ENCODE measurements at places on chromosomes 7 and 10.

DNA sequence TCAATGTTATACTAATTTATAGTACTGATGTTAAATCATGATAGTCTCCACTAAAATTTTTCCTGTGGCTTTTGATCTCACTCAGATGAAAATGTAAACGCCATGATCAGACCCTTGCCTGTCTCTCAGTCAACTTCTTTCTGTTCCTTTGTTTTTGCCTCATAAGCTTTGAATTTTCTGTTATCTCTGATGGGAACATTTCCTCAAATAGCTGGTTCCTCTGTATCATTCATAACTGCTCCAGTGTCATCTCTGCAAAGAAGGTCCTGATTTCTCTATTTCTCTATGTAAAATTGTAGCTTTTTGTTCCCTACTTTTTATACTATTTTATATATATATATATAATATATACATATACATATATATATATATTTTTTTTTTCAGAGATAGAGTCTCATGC lies 67.5 kb downstream of the GPR141 start:
- peak; percentile 20 for DNase-seq

GRCh38 chr10:21265622-21266021 lies 259.9 kb downstream of the SKIDA1 start:
- DNase-seq = no peak

DNA sequence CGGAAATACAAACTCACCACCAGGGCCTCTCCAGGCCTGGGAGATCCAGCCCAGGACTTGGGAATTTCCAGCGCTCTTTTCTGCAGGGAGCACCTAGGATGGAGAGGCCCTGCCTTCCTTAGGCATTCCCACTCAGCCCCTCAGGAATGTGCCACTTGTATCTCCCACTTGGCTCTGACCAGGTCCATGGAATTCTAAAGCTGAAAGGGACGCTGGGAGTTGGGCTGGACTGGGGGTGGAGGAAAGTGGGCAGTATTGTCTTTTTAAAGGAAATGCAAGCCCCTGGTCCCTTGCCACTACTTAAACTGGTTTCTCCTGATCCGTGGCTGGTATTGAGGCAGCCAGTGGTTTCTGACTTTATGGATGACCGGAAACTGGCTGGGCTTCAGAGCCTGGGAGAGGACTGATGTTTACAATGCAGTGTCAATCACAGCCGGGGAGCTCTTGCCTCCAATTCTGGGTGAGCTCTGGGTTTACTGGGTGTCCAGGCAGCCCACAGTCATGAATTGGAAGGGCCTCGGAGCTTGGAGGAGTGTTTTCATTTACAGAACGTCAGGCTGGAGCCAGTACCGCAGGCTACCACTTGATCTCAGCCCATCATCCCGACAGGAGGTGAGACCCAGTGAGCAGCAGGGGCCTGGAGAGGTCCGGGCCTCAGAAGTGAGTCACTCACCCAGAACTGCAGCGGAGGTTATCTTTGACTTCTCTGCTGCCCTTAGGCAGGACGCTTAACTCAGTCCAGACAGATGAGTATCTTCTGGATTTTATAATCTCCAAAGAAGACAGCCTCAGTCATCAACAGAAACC lies 27.3 kb downstream of the AGAP3 start:
- DNase-seq = no peak

GRCh38 chr10:120345186-120345585 lies 111.8 kb upstream of the PLPP4 start:
- no peak for DNase-seq

GRCh38 chr7:49597805-49598204 lies 175.6 kb upstream of the VWC2 start:
- no peak for DNase-seq

All from bone marrow (tissue), 2 donors.